ENCODE measurements at places on chromosomes 6 and 20.

GRCh38 chr6:108526739-108527174 lies 34.0 kb upstream of the FOXO3 start:
- DNase-seq: no peak

GRCh38 chr20:58698741-58699622 lies 6.4 kb downstream of the NPEPL1 start:
- DNase-seq: no peak

GRCh38 chr6:1605893-1606779 lies 3.6 kb upstream of the FOXC1 start:
- DNase-seq: no peak

DNA sequence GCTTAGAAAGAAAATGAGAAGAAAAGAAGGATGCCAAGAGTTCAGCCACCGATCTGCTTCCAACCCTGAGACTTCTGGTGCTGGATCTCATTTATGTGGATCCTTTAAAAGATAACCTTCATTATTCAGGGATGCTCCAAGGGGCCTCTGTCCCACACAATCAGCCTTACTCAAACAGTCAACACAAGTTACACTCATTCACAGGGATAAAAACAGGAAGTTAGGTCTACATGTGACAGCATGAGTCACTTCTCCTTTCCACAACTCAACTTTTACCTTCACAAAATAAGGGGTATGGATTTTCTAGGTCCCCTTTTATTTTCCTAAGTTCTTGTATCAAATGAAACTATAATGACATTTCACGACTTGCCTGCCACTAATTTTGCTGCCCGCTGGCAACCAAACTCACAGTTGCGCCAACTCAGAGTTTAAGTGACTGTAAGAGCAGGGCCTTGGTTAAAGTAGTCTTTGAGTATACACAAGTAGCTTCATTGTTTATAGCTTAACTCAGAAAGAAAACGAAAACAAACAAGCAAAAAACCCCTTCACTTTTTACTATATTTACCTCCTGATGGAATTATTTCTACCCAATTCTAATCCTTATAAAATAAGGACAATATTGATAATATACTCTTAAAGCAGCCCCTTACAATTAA lies 278.8 kb upstream of the RUNX2 start:
- no peak for DNase-seq

- DNase-seq: no peak
Measured at GRCh38 chr20:44279228-44279627, 31.8 kb downstream of the FITM2 start.

DNA sequence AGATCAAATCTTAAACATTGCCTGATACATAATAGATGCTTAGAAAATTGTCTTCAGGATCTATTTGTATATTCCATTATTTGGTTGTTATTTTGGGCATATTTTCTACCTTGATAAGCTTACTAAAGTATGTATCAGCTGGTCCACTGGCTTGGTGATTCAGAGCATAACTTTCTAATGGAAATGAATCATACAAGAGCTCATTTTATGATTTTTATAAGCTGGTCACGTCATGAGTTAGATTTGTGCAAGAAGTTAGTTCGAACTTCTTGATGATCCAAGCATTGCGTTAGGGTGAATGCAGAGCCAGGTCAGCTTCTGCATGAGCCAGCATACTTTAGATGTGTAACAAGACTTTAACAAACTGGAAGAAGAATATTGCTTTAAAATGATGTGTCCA lies 144.5 kb upstream of the FLRT3 start:
- DNase-seq: no peak

DNA sequence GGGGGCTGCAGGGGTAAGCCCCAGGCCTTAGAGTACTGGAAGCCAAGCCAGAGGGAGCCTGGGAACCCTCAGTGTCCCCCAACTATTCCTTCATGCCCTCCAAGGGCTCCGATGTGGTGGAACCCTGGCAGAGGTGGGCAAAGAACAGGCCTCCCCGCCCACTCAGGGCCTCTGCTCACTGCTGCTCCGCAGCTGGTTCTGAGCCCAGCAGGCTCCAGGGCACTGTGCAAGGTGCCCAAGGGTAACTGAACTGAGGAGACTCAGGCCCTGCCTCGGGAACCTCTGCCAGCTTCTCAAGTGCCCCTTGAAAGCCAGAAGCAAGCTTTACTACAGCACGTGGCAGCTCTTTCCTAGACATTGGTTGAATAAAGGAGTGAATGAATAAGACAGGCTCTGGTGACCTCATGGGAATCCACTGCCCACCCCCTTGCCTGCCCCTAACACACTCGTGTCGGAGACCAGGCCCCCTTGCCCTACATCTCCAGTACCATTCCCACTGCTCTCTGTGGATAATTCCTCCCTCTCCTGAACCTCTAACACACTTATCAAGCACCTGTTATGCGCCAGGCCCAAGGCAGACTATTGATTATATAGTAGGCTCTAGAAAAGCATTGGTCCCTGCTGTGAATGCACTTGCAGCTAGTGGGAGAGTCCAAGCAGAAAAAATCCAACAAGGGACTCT lies 55.0 kb downstream of the TOX2 start:
- DNase-seq: no peak

All from CD4-positive, alpha-beta T cell treated with Interferon gamma for 1 hour (primary cell).